Umbilical cord (tissue), 2 donors: ENCODE measurements at places on chromosomes 1 and 21. TPM values are rescaled to one million over a fixed set of nuclear protein-coding genes. Genes with fewer than 3 reads are reported as not detected.

- no peak for DNase-seq
Measured at GRCh38 chr1:245895455-245895959, 611.6 kb downstream of the SMYD3 start.

- DNase-seq: peak; percentile 48
Measured at GRCh38 chr21:46110499-46111192, 12.7 kb downstream of the COL6A2 start.

Gene HLCS
- 34.9 TPM for total RNA-seq

DNA sequence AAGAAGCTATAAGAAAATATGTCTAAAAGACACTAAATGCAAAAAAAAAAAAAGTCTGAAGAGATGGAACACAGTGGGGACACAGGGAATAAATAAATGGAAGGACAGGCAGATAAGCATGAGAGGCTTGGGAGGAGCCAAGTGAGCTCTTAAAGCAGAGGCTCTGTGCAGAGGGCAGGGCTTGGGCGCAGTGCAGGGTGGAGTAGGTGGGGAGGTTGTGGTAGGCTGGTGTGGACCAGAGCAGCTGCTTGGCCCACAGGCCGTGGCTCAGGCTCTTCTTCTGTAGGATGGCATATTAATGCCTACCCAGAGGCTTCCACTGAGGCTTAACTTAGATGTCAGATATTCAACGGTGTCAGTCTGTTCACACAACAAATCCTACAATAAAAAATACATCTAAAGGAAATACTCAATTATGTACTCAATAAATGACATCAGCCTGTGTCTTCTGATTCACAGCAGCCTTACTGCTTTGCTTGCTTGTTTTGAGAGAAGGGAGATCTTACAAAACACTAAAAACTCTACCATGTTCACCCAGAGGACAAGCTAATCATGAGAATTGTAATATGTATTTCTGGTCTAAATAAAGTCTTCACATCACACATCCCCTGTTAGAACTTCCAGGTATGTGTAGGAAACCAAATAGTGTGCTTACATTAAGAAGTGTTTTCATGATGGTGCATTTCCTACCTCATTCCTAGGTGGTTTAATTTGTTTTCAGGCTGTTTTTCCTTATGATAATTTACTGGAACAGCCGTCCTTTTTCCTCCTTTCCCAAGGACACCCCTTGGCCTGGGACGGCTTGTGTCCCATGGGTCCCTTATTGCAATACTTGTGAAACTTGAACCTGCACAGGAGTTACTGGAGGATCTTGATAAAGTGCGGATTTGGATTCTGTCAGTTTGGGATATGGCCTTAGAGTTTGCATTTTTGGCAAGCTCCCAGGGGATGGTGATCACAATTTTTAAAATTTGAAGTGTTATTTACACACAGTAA lies 24.9 kb downstream of the DIP2A start:
- no peak for DNase-seq

Gene BRDT
- not detected for total RNA-seq

DNA sequence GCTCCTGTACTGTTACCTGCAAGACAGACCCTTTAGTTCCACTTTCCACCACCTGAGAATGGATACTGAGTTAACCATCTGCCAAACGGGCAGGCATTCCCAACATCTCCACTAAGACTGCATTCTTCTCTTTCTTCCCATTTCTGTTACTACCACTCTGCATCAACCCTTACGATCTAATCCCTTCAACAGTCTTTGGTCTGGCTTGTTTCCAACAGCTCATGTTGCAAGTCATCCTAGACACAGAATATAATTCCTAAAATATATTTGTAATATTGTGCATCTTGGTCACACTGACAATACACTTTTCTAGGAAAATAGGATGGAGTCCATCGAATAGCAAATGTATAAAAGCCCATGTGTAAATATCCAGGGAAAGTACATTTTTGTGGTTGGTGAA lies 166.7 kb downstream of the SIPA1L2 start:
- no peak for DNase-seq

Gene EVI5
- 105 TPM for total RNA-seq

GRCh38 chr1:187481581-187482148 lies 652.9 kb downstream of the PLA2G4A start:
- no peak for DNase-seq

- DNase-seq: peak; percentile 72
Measured at GRCh38 chr1:167599957-167600581, 30.0 kb upstream of the RCSD1 start.

GRCh38 chr1:223738465-223739365 lies 26.4 kb downstream of the CAPN2 start:
- DNase-seq: peak; percentile 56

- DNase-seq: no peak
Measured at GRCh38 chr1:77991638-77992037, 12.8 kb upstream of the FUBP1 start.

- DNase-seq: peak; percentile 52
Measured at GRCh38 chr1:160206036-160206389, 829 bp downstream of the PEA15 start.

- DNase-seq: peak; percentile 32
Measured at GRCh38 chr1:35554266-35555211, 2.7 kb downstream of the KIAA0319L start.

Gene ZBTB8B
- 2.6 TPM for total RNA-seq

Gene REN
- total RNA-seq: not detected

GRCh38 chr1:208520438-208521099 lies 276.4 kb upstream of the PLXNA2 start:
- no peak for DNase-seq

Gene SH2D2A
- 0.48 TPM for total RNA-seq

DNA sequence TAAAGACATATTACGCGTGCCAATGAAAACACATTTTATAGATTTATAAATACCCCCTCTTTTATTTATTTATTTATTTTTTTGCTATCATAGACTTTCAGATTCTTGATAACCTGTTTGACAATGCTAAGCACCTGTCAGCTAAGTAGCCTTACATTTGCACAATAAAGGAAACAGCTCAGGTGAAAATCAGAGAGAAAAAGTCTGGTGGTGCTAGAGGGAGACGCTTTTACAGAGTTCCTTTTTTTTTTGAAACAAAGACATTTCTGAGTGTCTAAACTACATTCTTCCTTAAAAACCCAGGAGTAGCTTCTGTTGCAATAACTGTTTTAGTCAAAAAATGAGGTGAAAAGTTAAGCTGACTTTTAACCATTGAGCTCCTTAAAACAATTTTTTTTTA lies 1611.6 kb downstream of the NCAM2 start:
- no peak for DNase-seq

Gene CELF3
- not detected for total RNA-seq
